Cerebellar cortex (tissue), 1 donor: ENCODE measurements at places on chromosomes 2 and 18.

DNA sequence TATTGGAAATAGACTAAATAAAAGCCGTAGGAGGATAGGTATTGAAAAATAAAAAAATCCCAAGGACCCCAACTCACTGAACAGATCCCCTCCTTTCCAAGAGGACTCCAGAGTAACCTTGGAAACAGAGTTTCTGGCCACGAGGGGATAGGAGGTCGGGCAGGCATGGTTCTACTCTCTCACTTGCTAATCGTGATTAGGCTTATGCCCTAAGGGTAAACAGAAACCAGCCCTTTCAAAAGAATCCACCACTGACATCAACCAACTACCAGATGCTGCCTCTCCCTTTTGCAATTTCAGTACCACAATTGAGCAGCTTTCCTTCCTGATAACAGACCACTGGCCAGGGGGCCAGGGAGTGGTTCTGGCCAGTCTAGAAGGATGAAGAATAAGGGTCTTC lies 477.8 kb downstream of the EIPR1 start:
- no peak for DNase-seq

DNA sequence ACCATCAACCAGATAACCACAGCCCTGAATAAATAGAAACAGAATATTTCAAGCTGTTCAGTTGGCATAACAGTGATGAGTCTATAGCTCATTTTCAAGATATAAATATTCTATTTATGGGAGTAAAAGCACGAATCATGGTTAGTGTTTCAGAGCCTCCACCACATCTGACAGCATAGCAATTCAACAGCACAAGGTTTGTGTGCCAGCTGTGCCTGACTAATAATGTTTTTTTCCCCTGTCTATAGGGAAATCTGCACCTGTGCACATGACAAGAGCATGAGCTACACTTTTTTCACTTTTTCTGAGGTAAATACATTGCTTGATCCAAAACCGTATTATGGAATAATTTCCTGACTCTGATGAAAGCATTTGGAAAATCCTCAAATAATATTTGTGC lies 251.3 kb downstream of the RPIA start:
- DNase-seq, result no peak

- DNase-seq, result peak; percentile 37
Observed at GRCh38 chr2:237474931-237475703, 11.9 kb upstream of the MLPH start.

GRCh38 chr2:24237313-24237712 lies 62.5 kb downstream of the FAM228A start:
- DNase-seq, result no peak

DNA sequence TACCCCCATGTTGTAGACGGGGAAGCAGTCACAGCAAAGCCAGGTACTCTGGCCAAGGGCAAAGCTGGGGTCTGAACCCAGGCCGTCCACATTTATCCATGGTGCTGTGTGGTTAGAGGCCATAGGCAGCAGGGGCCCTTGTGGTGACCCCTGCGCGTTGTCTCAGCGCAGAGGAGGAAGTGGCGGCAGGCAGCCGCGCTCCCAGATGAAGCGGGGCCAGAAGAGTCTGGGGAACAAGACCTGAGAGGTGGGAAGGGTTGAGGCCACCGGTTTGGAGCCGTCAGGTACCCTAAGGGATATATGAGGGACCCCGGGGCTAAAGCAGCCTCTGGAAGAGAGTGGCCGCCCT lies 770 bp downstream of the ZNF396 start:
- no peak for DNase-seq

GRCh38 chr2:129055824-129056223 lies 737.2 kb upstream of the HS6ST1 start:
- DNase-seq, result no peak

- peak; percentile 87 for DNase-seq
Observed at GRCh38 chr2:219285894-219286425, 6.8 kb downstream of the DNAJB2 start.

DNA sequence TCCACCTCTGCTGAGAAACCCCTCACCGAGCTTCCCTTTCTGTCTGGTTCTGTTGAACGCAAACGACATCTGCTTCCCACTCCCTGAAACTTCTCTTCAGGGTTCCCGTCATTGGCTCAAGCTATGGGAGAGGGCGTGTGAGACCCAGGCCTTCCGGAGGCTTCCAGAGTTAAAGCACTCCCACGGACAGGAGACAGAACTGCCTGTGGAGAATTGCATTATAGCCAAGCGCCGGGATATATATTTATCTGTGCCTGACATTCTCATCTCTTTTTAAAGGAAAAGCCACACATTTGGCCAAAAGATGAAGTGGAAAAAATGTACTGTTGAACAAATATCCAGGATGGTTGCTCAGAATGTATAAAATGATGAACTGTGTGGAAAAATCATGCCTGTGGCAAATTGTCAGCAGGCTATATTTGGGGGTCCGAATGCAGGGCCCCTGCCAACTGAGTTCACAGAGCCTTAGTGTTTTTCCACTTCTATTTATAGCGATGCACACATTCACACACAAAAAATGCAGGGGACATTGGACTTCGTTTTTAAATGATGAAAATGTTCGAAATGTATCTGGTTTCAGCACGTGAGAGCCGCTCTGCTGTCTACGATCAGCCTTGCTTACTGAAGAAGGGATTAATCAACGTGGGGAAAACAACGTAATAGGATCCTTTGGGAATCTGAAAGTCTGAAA lies 59.5 kb downstream of the E2F6 start:
- DNase-seq, result peak; percentile 29

GRCh38 chr2:34738691-34739090 lies 1139.6 kb upstream of the FAM98A start:
- no peak for DNase-seq

DNA sequence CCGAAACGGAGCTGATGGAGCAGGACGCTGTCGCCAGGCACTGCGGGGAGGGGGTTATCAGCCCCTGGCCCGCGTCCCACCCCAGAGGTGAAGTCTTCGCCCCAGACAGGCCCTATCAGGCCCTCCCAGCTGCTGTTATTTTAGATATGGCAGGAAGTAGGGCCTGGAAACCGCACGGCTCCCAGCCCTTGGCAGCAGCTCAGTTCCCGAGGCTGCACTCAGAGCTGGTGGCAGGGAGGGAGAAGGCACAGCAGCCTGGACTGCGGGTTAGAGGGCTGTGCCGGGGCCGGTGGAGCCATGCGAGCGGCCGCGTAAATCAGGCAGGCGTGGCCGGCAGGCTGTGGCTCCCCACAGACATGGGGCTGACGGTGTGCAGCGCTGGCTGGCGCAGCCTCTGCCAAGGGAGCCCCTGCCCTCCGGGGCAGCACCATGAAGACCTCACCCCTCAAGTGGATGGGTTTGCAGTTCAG lies 111.4 kb downstream of the NFATC1 start:
- DNase-seq, result no peak

DNA sequence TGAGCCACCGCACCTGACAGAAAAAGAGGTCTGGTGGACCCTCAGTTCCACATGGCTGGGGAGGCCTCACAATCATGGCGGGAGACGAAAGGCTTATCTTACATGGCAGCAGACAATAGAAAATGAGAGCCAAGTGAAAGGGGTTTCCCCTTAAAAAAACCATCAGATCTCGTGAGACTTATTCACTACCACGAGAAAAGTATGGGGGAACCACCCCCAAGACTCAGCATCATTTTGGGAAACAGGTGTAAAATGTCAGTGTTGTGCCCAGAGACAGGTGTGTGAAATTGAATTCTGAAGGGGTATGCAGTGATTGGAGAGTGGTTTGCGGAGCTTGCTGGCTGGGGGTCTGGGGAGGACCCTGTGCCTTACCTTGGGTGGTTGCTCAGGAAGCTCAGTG lies 4.6 kb upstream of the D2HGDH start:
- DNase-seq, result no peak

DNA sequence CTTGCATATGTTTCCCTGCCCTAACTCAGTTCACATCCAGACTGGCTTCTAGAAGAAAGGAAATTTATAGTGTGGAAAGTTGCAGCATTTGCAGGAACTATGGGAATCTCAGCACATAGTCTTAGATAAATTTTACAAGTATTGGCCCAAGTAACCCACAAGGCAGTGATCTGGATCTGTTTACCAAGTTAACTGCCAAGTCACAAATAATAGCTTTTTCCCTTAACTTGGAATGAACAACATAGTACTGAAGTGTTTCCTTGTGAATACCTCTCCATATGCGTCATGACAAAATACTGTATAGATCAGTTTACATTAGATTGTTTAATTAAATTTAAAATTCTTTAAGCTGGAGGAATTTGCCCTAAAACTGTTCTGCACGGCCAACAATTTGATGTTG lies 255.8 kb upstream of the EPAS1 start:
- no peak for DNase-seq

DNA sequence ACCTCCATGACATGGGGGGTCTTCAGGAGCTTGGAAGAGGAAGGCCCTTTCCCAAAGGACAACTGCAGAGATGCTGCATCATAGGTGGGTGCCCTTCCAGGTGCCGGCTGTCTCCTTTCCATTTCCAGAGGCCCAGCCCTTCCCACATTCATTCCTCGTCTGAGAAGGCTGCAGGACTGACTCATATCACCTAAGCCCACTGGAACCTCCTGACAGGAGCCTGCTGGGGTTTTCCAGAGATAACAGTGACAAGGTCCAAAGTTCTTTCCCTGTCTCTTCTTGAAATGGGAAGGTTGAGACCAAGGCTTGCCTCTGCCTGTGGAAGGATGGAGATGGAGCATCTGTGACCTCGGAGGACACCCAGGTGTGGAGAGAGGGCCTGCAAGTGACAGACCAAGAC lies 3.6 kb upstream of the PRSS56 start:
- no peak for DNase-seq

DNA sequence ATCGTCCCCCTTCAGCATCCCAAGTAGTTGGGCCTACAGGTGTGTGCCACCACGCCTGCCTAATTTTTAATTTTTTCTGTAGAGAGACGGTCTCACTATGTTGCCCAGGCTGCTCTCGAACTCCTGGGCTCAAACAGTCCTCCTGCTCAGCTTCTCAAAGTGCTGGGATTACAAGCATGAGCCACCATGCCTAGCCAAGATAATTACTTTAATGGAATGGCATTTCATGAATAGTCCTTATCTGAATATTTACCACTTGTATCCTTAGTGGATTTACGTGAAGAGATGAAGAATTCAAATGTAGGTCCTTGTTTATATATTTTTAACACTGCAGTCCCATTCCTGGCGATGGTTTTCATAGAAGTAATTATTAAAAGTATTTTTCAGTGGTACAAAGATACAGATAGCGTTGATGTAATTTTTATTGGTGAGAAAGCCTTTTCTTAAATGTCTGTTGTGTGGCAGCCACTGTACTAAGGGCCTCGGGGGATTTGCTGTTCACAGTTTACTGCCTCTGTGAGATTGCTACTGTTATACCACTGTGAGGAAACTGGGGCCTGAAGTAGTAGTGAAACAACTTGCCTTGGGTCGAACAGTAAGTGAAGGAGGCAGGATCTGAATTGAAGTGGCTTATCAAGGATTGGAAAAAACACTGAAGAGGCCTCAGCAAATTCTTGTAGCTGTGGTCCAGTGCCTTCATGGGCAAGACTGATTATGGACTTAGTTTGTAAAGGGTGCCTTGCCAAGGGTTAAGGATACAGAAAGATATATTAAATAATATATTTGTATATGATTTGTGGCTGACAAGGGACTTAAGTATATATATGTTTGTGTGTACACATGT lies 151.2 kb downstream of the PRPF40A start:
- no peak for DNase-seq

- peak; percentile 58 for DNase-seq
Observed at GRCh38 chr2:105804266-105804665, 59.6 kb downstream of the NCK2 start.

DNA sequence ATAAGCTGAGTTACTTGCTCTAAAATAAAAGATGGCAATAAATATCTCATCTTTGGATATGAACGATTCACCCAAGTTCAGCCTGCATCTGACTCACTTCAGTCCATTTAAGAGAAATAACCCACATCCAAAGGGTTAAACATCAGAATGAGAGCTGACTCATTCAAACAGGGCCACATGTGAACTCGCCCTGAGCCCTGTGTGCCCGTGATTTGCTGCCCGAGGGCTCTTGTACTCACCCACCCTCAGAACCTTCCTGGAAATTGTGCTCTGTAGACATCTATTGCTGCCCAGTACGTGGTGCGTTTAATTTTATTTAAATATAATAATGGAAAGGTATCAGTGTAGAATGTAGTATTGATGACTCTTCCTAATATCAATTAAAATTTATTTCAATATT lies 66.9 kb upstream of the RBM44 start:
- DNase-seq, result no peak

DNA sequence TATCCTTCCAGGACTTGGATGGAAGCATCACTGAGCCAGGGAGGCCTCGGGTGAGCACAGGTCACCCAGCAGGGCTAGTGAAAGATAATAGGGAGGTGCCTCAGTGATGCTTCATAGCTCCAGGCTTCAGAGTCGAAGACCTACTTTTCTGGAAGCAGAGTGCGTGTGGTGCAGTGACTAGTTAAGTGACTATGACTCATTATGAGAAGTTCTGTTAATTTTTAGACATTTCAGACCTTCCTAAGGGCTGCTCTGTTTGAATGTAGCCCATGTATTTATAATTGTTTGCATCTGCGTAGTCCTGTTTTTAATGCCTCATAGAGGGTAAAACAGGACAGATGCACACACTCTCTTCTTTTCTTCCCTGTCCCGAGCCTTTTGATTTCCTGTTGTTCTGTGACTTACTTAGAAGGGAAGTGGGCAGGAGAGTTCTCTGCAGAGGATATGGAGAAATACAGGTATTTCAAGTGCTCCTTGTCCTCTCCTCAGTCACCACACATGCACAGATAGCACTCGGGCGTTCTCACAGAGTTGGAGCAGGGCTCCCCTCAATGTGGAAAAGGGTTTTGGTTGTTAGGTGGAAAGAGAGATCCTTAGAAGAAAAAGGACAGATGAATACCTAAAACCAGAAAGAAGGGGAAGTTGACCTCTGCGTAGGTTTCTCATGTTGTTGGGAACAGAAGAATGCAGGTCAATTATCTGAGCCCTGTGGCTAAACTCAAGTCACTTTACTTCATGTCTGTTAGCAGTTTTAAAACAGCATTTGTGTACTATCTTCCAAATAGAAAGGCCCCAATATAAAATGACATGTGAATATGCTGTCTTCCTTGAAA lies 34.7 kb downstream of the RALB start:
- DNase-seq, result no peak

GRCh38 chr2:16334886-16335603 lies 330.6 kb downstream of the CYRIA start:
- no peak for DNase-seq

GRCh38 chr2:70312560-70312959 lies 10.7 kb upstream of the FAM136A start:
- DNase-seq, result no peak

- DNase-seq, result no peak
Observed at GRCh38 chr2:127413782-127414637, 4.2 kb upstream of the PROC start.

DNA sequence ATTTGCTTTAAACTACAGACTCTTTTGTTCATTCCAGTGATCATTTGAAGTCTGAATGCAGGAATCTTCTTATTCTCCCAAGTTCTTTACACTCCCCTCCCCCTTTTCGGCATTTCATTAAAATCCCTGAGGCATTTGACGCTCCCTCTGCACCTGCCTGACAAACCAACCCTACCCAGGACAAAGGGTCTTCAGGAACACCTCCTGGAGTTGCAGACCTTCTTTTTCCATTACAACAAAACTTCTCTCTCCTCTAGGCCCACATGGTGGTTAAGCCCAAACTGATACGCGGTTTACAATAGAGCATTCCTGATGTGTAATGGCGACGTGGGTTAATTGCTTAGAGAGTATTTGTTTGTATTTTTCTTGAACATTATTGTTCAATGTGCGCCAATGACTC lies 367.4 kb downstream of the FBXO15 start:
- no peak for DNase-seq

GRCh38 chr18:72458271-72458670 lies 85.9 kb downstream of the CBLN2 start:
- DNase-seq, result no peak

GRCh38 chr18:1680108-1680507 lies 775.4 kb downstream of the ADCYAP1 start:
- DNase-seq, result no peak

- no peak for DNase-seq
Observed at GRCh38 chr18:36649205-36649604, 179.6 kb downstream of the TPGS2 start.
